B cell (primary cell): ENCODE measurements at places on chromosomes 3 and 15. TPM values are rescaled to one million over a fixed set of nuclear protein-coding genes. Genes with fewer than 3 reads are reported as not detected.

GRCh38 chr15:43930556-43930955 is 103.8 kb downstream of the WDR76 start:
- H3K4me1 ChIP-seq, result peaks cover 13% of the 10 kb centered on the region
- no peak overlapping the region for H3K4me3 ChIP-seq
- H3K36me3 ChIP-seq, result no peaks in the 10 kb centered on the region
- peak; percentile 41 for DNase-seq
- H3K27ac ChIP-seq, result no peak overlapping the region

DNA sequence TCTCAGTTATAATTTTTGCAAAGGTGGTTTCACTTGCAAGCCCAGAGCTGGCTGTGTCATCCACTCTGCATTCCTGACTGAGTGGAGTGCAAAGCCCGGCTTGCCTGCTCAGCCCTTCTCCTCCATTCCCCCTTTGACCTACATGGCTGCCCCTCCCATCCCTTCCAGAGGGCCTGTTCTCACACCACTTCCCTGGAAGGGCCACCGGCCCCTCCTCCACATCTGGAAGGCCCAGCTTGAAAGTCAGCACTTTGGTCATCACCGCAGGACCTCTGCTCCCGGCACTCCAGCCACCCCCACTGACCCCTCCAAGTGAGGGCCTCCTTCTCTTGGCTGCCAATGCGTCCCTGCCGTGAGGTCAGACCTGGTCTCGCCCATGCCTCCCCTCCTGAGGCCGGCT is 74.1 kb upstream of the RNF7 start:
- H3K27me3 ChIP-seq, result peaks cover 37% of the 10 kb centered on the region
- DNase-seq, result no peak
- peaks cover 10% of the 10 kb centered on the region for H3K4me1 ChIP-seq
- no peak overlapping the region for H3K4me3 ChIP-seq
- H3K27ac ChIP-seq, result no peak overlapping the region
- H3K36me3 ChIP-seq, result no peaks in the 10 kb centered on the region

GRCh38 chr3:125433091-125433534 is 58.0 kb upstream of the ZNF148 start:
- no peaks in the 10 kb centered on the region for H3K27me3 ChIP-seq
- H3K36me3 ChIP-seq, result no peaks in the 10 kb centered on the region
- no peak for DNase-seq
- no peak overlapping the region for H3K27ac ChIP-seq
- H3K4me1 ChIP-seq, result no peaks in the 10 kb centered on the region

DNA sequence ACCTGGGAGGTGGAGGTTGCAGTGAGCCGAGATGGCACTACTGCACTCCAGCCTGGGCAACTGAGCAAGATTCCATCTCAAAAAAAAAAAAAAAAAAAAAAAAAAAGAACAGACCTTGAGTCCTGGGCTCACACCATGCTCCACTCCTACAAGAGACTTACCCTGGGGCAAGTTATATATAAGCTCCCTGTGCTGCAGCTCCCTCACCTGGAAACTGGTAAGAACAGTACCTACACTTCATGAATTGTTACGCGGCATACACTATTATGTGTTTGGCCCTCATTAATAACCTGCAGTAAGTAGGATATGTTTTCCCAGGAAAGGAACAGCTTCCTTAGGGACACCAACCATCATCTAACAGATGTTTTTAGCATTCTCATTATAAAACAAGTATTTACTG is 119.6 kb downstream of the FMN1 start:
- DNase-seq, result no peak
- no peak overlapping the region for H3K4me3 ChIP-seq
- H3K27ac ChIP-seq, result no peak overlapping the region
- no peaks in the 10 kb centered on the region for H3K27me3 ChIP-seq

DNA sequence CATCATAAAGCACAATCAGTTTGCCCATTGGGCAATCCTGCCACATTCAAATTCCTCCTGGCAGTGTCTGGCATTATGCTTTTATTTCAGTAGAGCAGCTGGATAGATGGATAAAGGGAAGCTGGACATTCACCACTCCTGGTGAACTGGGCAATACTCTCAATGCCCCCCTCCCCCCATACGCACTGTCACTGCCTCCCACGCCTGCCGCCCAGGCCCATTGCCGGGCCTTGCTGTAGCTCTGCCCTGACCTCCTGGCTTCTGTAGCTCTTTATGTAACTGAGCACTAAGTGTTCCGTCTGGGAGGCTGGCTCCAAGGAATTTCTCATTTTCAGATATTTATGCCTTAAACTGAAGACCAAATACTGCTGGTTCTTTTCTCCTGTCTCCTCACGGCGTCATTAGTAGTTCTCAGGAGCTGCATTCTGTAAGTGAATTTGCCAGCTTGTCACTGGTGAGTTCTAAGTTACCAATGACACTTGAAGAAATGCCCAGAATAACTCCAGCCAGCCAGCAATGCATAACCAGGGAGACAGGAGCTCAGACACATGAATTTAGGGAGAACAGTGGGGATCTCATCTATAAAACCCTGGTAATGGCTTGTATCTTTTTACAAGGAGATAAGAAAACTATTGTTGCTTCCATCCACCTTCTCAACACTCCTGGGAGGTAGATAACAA is 25.5 kb upstream of the RASGRF1 start:
- H3K36me3 ChIP-seq, result no peaks in the 10 kb centered on the region
- H3K4me1 ChIP-seq, result no peaks in the 10 kb centered on the region
- H3K27me3 ChIP-seq, result peaks cover 18% of the 10 kb centered on the region
- H3K4me3 ChIP-seq, result no peak overlapping the region
- no peak for DNase-seq

DNA sequence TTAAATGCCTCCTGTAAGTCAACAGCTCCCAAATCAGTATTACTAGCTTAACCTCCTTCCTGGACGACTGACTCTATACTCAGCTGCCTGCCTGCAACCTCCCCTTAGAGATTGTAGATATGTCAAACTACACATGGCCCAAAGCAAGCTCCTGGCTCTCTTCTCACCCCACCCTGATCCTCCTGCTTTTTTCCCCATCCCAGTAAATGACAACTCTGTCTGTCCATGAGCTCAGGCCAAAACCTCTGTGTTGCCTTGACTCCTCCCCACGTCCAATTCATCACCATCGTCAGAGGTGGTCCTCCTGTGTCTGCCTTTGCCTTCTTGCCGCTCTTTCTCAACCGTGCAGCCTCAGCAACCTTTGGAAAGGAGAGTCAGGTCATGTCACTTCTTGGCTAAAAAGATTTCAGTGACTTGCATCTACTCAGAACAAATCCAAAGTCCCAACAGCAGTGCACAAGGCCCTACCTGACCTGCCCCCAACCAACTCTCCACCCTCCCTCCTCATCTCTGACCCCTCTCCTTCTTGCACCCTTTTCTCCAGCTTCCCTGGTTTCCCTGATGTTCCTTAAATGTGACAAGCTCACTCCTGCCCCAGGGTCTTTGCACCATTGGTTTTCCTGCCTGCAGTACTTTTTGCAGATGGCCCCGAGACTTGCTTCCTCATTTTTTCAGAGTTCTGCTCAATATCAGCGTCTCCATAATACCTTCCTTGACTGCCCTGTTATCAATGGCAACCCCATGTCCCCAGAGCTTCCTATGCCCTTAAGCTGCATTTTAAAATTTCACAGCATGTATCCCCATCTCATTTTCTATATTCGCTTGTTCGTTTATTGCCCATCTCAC is 52.8 kb downstream of the LSM3 start:
- H3K4me3 ChIP-seq, result no peak overlapping the region
- H3K27ac ChIP-seq, result no peak overlapping the region
- no peak for DNase-seq

GRCh38 chr15:37931321-37931720 is 3.1 kb upstream of the TMCO5A start:
- H3K4me3 ChIP-seq, result no peak overlapping the region
- H3K4me1 ChIP-seq, result no peaks in the 10 kb centered on the region
- no peak for DNase-seq
- H3K36me3 ChIP-seq, result no peaks in the 10 kb centered on the region
- no peak overlapping the region for H3K27ac ChIP-seq
- H3K27me3 ChIP-seq, result no peaks in the 10 kb centered on the region

Gene SPATA12
- polyA plus RNA-seq, result not detected in 2 replicates

Gene ZMYND10
- polyA plus RNA-seq, result 2.4 and 3.4 TPM in 2 replicates

Gene SLC27A2
- 0.12 and 0.39 TPM in 2 replicates for polyA plus RNA-seq

Gene SLC28A1
- polyA plus RNA-seq, result not detected in 2 replicates
